H9 (cell line): ENCODE measurements at places on chromosomes 16 and 17.

DNA sequence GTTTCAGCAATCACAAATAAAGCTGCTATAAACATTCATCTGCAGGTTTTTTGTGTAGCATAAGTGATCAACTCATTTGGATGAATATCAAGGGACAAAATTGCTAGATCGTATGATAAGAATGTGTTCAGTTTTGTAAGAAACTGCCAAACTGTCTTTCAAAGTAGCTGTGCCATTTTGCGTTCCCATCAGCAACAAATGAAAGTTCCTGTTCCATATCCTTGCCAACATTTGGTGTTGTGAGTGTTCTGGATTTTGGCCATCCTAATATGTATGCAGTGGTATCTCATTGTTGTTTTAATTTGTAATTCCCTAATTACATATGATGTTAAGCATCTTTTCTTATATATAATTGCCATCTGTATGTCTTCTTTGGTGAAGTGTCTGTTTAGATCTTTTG lies 36.4 kb upstream of the TMEM92 start:
- DNase-seq = no peak

DNA sequence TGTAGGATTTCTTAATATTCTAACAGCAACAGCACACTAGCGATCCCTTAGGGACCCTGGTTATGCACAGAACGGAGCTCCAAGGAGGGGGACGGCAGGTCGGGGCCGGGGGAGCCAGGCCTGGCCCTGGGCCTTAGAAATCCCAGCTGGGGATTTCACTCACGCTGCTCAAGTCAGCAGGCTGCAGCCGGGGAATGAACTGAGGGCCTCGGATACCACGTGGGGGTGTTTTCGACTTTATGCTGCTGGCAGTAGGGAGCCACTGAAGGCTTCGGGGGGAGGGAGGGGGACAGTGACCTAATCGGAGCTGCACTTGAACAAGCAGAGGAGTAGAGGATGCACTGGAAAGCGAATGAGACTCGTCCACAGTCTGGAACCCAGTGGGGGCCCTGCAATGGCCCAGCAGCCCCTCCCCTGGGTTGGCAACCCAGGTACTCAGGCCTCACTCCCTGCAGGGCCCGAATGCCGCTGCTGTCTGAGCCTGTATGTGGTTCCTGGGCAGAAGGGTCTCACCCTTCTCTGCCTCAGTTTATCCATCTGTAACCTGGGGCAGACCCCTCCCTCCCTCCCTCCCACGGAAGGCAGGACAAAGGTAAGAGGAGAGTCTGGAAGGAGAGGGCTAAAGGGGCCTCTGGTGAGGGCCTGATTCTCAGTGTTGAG lies 53.7 kb downstream of the RPH3AL start:
- no peak for DNase-seq

- no peak for DNase-seq
Observed at GRCh38 chr17:51463353-51463752, 203.0 kb downstream of the UTP18 start.

DNA sequence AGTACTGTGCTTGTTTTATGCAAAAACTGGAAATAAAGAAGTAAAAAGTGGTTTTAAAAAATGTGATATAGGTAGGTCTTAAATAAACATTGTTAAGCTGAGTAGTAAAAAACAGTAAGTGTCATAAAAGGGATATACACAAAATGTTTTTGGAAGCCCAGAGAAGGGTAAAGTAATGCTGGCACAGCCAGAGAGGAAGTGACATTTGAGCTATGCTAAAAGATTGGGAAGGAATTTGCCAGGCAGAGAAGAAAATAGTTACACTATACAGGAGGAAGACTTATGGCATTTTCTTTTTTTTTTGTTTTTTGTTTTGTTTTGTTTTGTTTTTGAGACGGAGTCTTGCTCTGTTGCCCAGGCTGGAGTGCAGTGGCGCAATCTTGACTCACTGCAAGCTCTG lies 40.8 kb upstream of the TAOK1 start:
- DNase-seq = no peak

- DNase-seq = peak; percentile 38
Observed at GRCh38 chr17:45170931-45171337, 9.3 kb downstream of the HEXIM2 start.

DNA sequence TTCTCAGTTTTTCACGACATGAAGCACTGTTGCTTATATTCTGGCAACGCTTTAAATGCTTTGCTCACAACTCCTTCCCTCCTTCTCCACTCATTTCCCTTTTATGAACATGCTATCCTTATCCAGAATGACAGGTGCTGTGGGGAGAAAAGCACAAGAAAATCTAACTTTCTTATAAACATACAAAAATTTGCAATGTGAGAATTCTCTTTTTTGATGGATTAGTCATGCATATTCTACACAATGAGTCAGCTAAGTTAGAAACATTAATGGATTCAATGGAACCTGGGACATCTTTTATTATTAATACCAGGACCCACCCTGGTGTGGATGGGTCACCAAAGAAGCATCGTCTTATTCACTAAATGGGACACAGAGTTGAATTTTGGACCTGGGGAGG lies 234.6 kb upstream of the CDH5 start:
- DNase-seq = no peak

DNA sequence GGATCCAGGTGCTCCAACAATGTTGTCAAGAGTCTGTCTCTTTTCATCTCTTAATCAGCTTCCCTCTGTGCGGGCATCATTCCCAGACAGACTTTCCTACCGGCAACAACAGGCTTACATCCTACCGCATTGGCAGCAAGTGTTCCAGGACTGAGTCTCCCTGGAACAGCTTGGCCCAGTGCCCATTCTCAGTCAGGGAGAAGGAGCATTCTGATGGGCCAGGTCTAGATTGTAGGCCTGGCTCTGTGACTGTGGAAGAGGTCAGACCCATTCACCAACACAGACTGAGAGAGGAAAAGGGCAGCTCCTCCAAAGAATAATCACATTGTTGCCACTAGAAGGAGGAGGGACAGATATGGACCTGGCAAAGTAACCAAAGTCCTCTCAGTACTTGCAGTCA lies 68.1 kb upstream of the TMEM132E start:
- DNase-seq = no peak

- DNase-seq = peak; percentile 51
Observed at GRCh38 chr16:10988164-10988803, 43.9 kb downstream of the CLEC16A start.

DNA sequence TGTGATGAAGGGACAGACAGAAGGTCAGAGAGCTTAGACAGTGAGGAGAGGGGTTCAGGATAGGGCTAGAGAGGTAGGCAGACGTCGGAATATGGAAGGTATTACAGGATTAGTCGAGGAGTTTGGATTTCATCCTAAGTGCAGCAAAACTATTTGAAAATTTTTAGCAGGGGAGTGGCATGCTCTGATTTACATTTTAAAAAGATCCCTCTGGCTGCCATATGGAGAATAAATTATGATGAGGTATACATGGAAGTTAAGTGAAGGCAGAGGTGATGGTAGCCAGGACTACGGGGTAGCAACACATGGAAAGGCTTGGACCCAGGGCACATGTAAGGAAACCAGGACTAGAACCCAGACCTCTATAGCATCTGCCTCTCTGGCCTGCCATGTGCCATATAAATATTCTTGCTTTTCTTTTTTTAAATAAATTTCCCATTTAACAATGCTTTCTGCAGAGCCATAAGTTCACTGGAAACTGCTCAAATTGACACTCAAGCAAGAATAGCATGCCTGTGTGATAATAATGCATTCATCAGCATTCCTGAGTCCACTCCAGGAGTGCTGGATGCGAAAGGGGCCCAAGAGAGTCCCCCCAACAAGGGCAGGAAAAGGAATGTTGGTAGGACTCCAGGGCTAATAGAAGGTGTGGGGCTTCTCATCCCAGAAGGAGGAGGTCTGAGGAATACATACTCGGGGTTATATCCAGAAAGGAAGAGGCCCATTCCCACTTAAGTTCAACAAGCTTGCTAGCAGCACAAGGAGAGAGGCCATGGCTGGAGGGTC lies 78.2 kb downstream of the HLF start:
- DNase-seq = no peak

- DNase-seq = no peak
Observed at GRCh38 chr16:16797239-16797638, 418.3 kb downstream of the NPIPA7 start.

- DNase-seq = no peak
Observed at GRCh38 chr17:61656721-61657217, 65.8 kb upstream of the NACA2 start.
